Osteoblast (primary cell): ENCODE measurements at places on chromosomes 3 and 15.
A peak's percentile ranks its signal among the peaks of the same experiment; 100 is the strongest.

DNA sequence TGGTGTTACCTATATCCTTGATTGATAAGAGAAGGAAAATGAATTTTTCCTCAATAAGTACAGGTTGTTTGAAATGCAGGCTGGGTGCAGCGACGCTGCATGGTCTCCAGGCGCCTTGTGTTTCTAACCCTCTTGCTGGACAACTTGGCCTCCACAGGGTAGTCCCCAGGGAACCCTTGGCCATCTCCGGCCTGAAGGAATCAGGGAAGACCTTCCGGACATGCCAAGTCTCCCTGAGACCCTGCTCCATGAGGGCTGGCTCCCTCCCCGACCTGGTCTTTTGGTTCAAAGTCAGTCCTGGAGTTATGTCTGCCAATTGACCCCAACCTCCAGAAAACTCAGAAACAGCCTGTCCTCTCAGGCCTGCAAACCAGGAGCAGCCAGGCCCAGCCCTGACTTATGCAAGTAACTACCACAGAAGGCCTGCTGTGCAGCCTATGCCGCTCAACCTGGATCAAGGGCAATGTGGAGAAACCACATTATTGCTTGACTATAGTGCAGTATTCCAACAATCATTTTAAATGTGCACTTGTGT is 98.3 kb downstream of the LIPC start:
- DNase-seq: no peak

DNA sequence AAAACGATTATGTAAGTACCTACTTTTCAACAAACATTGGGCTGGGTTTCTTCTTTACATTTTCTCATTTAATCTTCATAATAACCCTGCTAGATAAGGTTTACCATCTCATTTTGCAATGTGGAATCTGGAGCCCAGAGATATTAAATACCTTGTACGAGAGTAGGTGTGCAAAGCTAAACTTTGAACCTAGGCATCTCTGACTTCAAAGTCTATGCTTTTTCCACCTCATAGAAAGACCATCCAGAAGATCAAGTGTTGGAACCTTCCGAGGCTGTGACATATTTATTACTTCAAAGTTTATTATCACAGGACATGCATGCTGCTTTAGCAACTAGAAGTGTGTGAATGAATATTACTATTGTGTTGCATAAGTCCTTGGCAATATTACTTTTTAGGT is 497.2 kb upstream of the TPRG1 start:
- DNase-seq: no peak

DNA sequence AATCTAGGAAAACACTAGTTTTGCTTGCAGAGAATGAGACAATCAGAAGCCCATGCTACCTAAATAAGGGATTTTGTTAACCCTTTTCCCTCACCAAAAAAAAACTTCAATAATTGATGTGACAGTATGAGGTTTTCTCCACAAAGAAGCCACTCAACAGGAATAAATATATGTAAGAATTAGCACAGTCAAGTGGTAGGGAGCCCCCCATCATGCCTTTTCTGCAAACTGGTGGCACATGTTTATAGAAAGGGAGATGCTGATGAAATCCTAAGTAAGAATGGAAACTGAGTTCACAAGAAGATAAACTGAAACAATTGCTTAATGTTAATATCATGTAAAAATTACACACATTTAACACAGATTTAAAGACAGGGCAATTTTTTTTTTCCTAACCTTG is 51.0 kb downstream of the PHC3 start:
- no peak for DNase-seq

GRCh38 chr15:45129651-45130129 is at the start of the genes DUOX1 and DUOXA1:
TSS of gene DUOX1 (plus strand) at chr15:45129994. CDS start at chr15:45131967, 1,973 bp downstream.
TSS of gene DUOXA1 (minus strand) at chr15:45129879. CDS start at chr15:45123014, 6,865 bp downstream.
- peak; percentile 88 for DNase-seq

DNA sequence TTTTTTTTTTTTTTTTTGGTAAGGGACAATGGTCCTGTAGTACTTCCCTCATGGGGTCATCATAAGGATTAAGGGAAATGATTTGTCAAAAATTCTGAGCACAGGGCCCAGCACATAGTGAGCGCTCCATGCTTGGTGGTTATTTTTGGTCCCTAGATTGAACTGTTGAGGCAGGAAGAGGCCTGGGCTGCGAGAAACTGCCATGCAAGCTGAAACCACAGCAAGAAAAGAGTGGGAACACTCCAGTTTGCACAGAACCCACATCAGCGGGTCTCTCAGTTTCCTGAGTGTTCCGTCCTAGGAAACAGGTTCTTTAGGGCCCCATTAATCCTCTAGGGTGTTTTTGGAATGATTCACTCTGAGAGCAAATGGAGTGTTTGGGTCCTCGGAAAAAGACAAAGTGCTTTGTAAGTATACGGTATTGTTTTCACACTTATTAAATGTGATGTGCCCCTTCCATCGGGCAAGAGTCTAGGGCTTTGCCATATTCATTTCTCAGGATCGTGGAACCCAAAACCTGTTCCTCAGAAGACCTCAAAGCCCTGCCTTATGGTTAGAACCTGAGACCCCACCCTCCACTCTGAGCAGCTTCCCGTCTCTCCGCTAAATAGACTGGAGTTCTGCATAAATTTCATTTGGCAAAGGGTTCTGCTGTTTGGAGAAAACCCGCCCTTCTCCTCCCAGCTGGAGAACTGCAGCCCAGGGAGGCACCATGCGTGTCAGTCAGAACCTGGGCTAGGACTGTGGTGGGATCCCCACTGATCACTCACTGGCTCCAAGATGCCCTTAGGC is 60.4 kb downstream of the SPSB4 start:
- no peak for DNase-seq

- no peak for DNase-seq
Measured at GRCh38 chr3:54042259-54042823, 80.0 kb upstream of the CACNA2D3 start.

GRCh38 chr3:71384837-71385716 is 198.5 kb downstream of the FOXP1 start:
- no peak for DNase-seq

DNA sequence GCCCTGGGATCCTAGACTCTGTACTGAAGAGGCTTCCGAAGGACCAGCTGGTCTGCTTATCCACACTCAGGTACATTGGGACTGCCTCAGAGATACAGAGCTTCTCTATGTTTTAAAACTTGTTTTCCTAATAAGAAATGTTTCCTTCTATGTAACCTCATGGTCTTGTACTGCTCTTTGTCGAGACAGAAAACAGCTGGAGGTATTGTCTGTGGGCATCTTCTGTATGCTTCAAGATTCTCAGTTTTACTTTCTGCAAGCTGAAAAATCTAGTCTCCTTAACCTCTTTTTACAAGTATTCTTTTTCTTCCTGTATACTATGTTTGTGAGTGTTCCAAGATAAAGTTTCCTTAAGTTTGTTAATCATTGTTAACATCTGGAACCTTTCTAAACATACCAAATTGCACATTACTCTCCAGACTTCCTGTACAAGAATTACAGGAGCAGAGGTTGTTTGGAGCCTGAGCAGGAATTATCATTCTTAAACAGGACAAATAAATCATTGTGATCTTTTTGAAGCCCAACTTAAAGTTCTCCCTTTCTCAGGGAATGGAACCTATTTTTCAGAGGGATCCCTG is 358.3 kb upstream of the CFAP20DC start:
- no peak for DNase-seq

- DNase-seq: no peak
Measured at GRCh38 chr3:89682556-89682955, 575.1 kb downstream of the EPHA3 start.

DNA sequence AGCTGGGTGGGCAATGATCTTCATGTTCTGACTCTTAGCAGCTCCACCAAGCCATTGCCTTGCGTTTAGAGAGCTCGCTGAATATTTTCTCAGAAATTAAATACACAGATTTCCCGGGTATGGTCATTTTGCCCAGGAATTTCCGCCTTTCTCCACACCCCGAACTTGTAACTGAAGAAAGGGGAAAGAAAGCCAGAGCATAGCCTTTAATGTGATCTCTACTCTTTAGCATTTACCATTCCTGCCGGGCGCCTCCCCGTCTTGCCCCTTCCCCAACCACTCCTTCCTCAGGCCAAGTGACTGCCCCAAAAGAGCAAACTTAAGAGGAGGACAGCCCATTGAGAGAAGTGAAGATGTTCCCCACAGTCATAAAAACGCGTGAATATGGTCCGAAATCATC is 53.1 kb downstream of the LMCD1 start:
- peak; percentile 55 for DNase-seq

- DNase-seq: no peak
Measured at GRCh38 chr3:144241404-144241803, 269.8 kb downstream of the DIPK2A start.

- DNase-seq: no peak
Measured at GRCh38 chr3:12415014-12415680, 69.1 kb upstream of the TSEN2 start.

DNA sequence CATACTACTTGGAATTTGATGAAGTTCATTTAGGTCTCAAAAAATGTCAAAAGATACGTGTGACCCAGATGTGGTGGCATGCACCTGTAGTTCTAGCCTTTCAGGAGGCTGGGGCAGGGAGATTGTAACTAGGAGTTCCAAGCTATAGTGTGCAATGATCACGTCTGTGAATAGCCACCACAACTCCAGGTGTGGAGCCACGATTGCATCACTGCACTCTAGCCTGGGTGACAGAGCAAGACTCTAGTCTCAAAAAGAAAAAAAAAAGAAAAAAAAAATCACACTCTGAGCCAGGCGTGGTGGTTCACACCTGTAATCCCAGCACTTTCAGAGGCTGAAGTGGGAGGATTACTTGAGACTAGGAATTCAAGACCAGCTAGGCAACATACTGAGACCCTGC is 14.2 kb downstream of the MAP4 start:
- DNase-seq: no peak

- DNase-seq: peak; percentile 45
Measured at GRCh38 chr15:98964466-98965133, 43.0 kb downstream of the PGPEP1L start.

DNA sequence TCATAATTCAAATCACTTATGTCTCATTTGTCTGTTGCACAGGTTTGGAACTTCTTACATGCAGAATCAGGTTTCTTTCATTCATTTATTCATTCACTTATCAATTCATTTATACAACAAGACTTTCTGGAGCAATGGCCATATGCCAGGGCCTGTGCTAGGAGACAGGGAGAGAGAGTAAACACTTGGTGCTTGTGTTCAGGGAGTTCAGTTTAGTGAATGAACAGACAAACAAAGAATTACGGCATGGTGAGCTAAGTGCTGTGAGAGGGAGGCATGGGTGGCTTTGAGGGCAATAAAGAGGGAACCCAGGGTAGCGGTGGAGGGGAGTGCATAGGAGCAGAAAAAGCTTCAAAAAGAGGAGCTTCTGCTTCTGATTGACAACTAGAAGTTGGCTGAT is 8.5 kb upstream of the IREB2 start:
- no peak for DNase-seq

DNA sequence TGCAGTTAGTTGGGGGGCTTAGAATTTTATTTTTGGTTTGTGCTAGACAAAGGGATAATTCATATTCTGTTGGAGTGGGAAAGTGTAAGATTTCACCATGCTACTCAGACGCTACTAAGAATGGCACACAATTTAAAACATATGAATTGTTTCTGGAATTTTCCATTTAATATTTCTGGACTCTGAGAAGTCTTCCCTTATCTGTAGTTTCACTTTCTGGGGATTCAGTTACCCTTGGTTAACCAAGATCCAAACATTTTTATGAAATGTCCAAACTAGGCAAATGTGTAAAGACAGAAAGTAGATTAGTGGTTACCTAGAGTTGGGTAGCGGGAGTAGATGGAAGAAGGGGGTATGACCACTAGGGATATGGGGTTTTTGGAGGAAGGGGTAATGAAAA is 53.1 kb downstream of the TCF12 start:
- DNase-seq: no peak

GRCh38 chr3:196440696-196441095 is 8.5 kb upstream of the UBXN7 start:
- peak; percentile 31 for DNase-seq

DNA sequence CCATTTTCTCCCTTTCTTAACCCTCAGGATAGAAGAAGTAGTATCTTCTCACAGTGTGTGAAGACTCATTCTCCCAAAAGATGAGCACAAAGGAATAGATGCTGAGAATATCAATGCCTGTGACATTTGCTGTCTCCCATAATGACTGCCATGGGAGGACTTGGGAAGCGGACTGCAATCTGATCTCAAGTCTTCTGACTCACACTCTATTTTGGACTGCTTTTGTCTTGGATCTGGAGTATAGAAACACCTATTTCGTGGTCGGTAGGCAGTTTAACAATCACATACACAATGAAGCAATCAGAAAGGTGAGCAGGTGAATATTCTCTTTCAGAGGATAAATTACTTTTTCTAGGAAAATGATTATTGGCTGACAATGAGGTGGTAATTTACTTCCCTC is 852.0 kb downstream of the FHIT start:
- DNase-seq: no peak

DNA sequence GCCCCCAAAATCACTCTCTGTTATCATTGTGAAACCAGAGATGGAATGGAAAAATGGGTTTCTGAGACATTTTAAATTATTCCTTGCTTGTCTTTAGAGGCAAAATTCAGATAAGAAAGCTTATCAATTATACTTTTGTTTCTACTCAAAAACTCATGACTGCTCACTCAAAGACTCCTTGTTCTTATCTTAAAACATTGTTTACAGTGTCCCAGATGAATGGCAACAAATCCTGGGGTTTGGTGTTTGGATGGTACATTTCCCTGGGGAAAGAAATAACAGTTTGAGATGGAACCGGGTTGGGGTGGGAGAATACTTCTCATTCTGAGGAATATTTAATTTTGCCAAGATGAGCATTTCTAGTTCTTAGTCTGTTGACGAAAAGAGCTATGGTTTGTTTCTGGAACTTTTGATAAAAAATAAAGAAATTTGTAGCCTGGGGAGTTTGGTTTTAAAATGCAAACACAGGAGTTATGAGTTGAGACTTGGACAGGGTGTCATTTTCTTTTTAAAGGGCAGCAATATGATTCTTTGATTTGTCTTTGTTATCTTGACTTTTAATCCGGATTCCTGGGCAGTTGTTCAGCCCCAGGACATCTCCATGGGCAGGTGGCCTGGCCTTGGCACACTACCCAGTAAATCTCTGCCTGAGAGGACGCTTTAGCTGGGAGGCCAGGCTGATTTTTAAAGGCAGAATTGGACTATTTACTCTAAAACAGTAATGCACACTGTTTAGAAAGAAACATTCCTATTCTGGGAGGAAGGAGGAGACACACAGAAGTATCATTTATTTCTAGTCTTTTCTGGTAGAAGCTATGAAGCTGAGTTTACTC is 32.4 kb downstream of the BTD start:
- DNase-seq: peak; percentile 51

- no peak for DNase-seq
Measured at GRCh38 chr15:63494408-63494807, 10.0 kb upstream of the USP3 start.
